ENCODE measurements at places on chromosomes 2 and 18.

DNA sequence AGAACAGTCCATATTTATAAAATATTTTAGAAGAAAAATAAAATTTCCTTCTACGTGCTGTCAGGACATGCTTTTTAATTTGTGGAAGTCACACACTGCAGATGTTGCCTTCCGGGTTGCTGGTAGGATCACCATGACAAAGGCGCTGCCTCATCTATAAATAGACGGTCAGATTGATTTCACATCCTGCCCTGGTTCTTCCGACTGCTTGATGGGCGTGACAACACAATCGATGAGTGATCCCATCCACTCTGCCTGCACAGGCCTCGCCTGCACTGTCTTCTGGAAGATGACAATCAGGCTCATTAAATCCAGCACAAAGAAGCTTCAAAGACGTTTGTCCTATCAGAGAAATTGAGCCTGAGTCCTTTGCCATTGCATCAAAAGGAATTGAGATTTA is 318.9 kb upstream of the TRIB2 start:
- DNase-seq: no peak

GRCh38 chr2:11156396-11157075 is 1.3 kb downstream of the SLC66A3 start:
- DNase-seq: no peak

DNA sequence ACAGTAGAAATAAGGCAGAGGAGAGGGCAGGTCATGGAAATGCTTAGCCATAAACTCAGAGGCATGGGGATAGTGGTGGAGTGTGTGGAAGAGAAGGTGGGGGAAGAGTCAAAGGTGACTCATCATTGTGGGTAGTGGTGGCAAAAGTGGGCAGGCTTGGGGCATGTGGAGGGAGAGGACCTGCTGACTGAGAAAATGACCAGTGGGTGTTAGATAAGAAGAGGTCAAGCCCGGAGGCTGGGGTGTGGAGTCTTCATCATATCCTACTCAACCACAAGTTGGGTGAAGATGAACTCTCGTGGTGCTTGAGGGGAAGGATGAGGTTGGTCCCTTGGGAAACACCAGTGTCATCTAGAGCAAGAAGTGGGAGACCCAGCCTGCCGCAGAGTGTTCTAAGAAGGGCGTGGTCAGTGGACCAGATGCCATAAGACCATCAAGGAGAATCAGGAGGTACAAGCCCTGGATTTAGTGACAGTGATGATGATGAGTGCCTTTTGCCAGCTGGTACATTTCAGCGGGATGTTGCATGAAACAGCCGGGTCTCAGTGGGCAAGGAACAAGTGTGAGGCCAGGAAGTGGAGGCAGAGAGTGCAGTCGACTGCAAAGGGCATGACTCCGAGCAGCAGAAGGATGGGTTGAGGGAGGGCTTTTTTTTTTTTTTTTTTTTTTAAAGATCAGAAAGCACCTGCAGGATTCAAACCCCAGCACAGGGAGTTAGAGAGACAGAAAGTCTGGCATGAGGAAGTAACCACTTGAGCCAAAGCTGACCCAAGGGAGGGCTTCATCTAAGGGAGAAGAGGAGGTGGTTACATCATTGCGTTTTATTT is 122.6 kb upstream of the SPRED2 start:
- no peak for DNase-seq

- DNase-seq: no peak
Observed at GRCh38 chr18:58721566-58722239, 50.4 kb downstream of the MALT1 start.

- no peak for DNase-seq
Observed at GRCh38 chr2:117323331-117323730, 491.2 kb upstream of the DDX18 start.

DNA sequence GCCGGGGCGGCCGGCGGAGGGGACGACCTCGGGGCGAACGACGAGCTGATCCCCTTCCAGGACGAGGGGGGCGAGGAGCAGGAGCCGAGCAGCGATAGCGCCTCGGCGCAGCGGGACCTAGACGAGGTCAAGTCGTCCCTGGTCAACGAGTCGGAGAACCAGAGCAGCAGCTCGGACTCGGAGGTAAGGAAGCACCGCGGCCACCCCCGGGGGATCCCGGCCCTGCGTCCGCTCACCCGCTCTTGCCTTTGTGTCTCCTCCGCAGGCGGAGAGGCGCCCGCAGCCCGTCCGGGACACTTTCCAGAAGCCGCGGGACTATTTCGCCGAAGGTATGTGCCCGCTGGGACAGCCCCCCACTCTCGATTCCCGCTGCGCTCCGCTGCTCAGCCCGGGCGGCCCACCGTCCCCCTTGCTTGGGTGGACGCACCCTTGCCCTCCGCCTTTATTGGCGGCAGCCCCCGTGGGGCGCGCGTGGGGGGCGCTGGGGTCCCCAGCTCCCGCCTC is 611 bp downstream of the TCF7L1 start:
- DNase-seq: peak; percentile 3

DNA sequence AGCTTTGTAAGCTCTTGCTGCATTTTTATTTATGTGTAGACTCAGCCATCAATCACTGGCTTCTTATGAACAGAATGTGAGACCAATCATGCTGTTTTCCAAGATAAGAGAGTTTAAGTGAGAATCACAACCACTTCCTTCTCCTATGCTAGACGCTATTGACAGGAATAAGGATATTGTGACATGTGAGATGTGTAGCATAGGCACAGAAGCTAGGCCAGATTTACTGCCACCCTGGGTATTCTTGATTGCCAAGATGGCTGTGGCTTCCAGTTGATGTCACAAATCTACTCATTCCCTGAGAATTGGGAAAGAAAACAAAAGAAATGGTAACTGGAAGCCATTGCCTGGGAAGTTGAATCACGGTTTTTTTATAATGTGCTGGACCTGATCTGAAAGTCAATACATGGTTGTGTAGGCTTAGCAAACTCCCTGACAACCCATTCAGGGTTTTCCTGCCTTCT is 49.9 kb downstream of the RAB27B start:
- no peak for DNase-seq

- no peak for DNase-seq
Observed at GRCh38 chr2:128541448-128541847, 222.8 kb upstream of the HS6ST1 start.

DNA sequence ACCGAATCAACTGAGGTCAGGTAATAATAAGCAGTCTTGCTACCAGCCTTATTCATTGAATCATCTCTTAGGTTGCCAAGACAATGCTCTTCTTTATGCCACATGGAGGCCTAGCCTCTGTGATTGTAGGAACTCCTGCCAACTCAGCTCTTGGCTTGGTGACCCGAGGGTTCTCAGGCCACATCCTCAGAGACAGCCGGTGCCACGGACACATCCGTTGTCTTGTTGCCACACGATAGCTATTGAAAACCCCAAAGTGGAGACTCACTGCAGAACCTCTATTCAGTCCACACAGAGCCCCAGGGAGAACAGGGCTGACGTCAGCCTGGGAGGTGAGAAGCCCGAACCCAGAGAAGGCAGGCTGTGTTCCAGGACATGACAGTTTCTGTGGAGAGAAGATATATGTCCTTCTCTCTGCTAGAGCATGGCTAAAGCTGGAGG is 53.5 kb upstream of the TGFA start:
- no peak for DNase-seq

DNA sequence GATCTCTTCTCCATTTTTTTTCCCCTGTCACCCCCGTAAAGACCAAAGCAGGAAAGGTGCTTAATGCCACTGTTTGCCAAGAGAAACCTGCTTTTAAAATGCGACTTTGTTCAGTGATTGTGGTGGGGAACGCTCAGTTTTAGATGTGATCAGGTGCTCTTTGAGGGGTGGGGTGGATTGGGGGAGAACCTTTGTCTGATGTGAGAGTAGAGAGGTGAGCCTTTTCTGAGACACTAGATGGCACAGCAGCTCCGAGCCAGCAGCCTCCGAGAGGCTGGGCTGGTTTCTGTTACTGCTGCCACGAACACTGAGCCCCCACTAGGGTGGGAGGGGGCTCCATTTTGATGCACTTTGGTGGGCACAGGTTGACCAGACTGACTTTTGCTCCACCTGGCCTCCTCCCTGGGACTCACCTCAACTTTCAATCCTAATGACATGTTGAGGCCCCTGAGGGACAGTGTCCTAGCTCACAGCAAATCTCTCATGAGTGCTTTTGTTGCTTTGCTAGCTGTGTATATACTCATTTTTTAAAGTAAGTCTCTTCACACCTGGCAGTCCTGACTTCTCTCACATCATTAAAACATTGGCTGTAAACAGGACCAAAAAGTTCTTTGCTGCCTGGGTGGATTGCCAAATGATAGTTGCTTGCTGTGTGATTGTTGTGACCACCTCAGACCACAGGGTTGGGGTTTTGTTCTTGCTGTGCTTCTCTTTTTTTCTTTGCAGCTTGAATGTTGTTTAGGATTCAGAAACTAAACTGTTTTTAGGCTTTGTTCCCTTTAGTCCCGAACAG is 98.2 kb upstream of the MAP3K20 start:
- no peak for DNase-seq

- DNase-seq: no peak
Observed at GRCh38 chr18:42310956-42311355, 355.9 kb downstream of the PIK3C3 start.

DNA sequence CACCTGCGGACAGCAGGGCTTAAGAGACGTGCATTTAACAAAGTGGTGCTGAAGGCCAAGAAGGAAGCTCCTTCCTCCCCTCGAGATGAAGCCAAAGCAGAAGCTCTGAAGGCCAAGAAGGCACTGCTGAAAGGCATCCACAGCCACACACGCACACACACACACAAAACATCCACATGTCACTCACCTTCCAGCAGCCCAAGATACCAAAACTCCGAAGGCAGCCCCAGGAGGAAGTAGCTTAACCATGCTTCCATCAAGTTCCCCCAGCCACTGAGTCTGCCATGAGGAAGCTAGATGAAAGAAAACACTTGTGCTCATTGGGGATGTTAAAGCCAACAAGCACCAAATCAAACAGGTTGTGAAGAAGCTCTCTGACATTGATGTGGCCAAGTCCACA is 175.7 kb upstream of the POU3F3 start:
- no peak for DNase-seq

- DNase-seq: no peak
Observed at GRCh38 chr2:186746584-186746983, 52.7 kb downstream of the FAM171B start.

DNA sequence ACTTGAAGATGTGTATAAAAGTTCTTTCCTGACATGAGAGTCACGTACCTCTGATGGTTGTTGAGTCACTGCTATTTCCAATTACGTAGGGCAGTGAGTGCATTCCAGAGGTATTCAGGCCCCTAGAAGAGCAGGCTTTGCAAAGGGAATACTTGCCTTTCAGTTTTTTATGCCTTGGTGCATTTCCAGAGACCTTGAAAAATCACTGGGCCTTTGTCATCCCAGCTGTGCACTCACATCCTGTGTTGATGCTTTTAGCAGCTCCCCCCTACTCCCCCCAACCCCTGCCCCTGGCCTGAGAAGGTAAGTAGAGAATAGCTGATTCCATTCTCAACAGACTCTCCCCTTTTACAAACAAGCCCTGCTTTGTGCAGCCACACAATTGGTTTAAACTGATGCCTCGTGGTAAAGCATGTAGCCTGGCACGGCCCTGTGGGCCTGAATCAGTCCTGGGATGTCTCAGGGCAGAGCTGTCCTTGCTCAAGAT is 174.2 kb downstream of the PRPF40A start:
- no peak for DNase-seq

- no peak for DNase-seq
Observed at GRCh38 chr2:69017080-69017479, 4.1 kb downstream of the ANTXR1 start.

- DNase-seq: peak; percentile 20
Observed at GRCh38 chr18:59823596-59824195, 76.1 kb upstream of the PMAIP1 start.

DNA sequence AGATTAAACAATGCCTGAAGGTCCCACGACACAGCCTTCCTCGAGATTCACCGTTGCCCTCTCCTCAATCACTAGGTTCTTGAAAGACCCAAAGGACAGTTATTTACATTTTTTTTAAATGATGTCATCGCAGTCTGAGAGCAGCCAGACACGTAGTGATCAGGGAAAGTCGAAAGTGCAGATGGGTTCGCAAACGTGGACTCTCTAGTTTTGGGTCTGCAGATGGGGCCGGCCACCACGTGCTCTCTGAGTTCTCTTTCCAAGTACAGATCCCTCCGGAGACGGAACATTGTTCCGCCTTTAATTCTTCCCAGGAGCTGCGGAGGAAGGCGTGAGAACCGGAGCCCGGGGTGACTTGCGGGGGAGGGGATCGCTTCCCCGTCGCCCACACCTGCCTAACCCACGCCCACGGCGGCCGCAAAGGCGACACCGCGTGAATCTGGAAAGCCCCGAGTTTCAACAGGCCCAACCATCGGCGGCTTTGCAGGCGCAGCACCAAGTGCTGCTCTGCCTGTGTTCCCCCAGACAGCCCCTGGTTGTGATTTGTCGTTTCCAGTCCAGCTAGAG is 54.3 kb downstream of the PKDCC start:
- peak; percentile 92 for DNase-seq

GRCh38 chr2:232593982-232594381 is 39.4 kb upstream of the EFHD1 start:
- DNase-seq: no peak

- no peak for DNase-seq
Observed at GRCh38 chr18:48832938-48833700, 117.6 kb downstream of the SMAD7 start.

DNA sequence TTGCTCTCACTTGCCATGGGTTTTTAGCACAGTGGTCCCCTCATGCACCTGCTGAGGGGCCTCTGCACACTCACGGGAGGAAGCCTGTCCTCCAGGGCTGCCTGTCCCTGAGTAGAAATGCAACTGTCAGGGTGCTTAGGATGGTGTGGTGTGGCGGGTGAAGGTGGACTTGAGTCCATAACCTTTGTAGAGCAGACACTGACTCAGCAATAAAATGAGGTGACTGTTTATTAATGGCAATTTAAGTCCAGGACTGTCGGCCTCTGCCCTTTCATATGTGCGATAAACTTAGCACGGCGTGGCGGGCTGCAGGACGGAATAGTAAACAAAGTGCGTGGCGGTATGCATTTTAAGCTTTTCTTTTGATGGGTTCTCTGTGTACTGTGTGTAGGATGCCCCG is 188.2 kb downstream of the LDLRAD4 start:
- DNase-seq: no peak

- DNase-seq: no peak
Observed at GRCh38 chr2:14516844-14517243, 115.7 kb upstream of the LRATD1 start.
